ENCODE measurements at places on chromosomes 2 and 18. TPM values are rescaled to one million over a fixed set of nuclear protein-coding genes. Genes with fewer than 3 reads are reported as not detected.

NAT8 gene
- not detected for total RNA-seq

CYP27C1 gene
- 6.4 TPM for total RNA-seq

ID2 gene
- 0.81 TPM for total RNA-seq

GRCh38 chr2:120289221-120289906, 36.7 kb downstream of the RALB start:
- DNase-seq = no peak

DNA sequence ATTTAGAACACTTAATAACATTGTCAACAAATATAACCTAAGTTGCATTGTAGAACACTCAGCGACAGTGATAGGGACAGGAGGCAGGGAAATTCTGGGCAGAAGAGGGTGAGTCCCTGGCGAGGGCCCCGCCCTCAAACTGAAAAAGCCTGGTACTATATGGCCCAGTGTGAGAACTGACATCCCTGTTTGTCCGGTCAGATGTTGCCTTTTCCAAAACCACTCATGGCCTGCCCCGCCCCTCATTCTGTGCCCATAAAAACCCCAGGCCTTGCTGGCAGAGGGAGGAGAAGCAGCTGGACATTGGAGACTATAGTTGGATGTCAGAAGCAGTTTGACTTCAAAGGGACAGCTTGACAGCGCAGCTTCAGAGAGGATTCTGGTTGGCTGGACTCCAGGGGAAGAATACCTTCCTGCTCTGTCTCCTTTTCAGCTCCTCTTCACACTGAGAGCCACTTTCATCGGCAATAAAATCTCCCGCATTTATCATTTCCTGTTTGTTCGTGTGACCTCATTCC, 47.0 kb downstream of the FAM117B start:
- no peak for DNase-seq

- DNase-seq = peak; percentile 70
Measured at GRCh38 chr2:128374001-128374710, 55.5 kb upstream of the HS6ST1 start.

DNA sequence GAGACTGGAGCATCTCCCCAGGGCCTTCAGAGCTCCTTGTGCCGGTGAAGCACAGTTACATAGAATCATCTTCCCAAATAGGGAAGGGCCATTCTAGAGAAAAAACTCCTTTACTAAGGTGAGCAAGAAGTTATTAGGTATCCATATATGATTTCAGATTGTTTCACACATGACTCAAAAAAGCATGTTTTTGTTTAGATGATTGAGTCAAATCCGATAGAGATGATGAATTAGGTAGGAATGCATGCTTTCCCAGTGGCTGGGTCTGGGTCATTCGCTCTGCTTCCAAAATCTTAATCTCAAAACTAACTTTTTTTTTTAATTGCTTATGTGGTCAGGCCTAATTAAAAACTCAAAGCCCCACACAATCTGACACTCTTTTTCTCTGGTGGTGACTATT, 3.8 kb downstream of the NT5C1B start:
- peak; percentile 74 for DNase-seq

GRCh38 chr2:10303694-10304378, 1.1 kb downstream of the HPCAL1 start:
- no peak for DNase-seq

All from foreskin keratinocyte (primary cell).